ENCODE measurements at places on chromosomes 11 and 22. TPM values are rescaled to one million over a fixed set of nuclear protein-coding genes. Genes with fewer than 3 reads are reported as not detected.

DNA sequence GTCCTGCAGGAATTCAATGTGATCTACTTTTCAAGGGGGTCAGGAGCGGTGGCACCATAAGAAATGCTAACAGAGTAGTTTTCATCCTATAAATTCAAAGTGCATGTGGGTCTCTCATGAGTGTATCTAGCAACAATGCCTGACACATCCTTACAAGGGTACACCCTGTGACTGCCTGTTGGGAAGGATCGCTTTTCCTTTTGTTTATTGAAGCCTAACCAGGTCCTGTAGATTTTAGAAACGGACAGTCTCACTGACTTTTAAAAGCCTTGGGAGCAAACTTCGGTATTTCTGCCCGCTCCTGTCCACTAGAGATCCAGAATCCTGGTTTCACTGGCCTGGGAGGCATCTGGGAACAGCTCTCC, 102.4 kb downstream of the MICAL2 start:
- no peak for DNase-seq

DNA sequence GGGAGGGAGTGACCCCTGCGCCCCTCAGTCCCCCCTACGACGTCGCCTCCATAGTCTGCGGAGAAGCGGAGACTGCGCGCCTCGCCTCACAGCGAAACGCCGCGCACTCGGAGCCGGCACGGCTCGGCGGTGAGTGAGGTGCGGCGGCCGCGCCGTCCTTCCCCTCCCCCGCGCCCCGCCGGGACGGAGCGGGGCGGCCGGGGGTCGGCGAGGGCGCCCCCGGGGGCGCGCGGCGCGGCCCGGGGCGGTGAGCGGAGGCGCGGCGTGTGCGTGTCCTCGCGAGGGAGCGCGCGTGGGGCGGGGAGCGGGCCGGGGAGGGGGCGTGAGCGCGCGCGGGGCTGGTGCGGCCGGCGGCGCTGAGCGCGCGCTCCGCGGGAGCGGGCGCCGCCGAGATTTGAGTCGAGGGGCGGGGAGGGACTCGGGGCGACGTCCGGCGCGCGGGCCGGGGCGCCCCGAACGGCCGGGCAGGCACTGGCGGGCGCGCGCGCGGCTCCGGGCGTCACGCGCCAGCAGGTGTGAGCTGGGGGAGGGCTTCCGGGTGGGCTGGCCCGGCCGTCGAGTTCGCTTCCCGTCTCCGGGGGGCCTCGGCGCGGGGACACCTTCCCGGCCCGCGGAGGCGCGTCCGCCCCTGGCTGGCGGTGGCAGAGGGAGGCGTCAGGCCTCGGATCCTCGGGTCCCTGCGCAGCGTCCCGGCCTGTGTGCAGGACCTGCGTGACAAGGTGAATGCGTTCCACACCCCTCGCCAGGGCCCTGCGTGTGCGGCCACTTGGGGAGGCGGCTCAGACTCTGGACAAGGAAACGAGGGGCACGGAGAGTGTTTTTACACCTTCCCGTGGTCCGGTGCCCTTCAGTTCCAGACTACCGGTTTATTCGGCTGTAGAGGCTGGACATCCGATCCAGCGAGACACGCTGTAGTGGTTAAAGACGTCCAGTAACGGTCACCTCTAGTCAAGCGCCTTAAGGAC, 50.4 kb downstream of the FAM83F start:
- DNase-seq, result peak; percentile 74

GRCh38 chr22:48884324-48884723, 943.3 kb downstream of the BRD1 start:
- DNase-seq, result no peak

DNA sequence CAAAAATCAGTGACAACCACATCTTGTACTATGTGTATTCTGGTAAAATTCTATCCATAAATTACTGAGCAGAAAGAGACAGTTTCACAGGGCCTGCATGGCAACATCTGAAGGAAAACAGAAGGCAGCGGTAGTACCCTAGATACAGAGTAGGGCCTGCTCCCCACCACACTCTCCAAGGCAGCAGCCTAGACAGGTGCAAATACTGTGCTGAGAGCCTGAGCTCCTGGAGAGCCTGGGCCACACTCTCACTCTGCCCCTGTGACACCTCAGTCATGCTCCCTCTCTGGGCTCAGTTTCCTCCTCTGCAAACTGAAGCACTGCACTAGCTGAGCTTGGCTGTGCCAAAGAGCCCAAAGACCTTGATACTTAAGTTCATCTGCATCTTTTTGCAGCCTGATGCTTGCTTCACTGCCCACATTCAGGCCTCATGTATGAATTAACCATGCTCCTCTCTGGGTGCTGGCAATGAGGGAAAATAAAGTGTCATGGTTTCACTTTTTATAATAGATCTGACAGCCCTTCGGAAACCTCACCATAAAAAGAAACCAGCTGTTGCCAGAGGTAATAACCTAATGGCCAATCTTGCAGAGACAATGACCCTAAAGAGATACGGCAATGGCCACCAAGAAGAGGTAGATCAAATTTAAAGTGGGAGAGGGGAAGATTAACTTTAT, 104.7 kb downstream of the PLEKHA7 start:
- DNase-seq, result no peak

GRCh38 chr11:34957206-34957605, 40.8 kb downstream of the PDHX start:
- no peak for DNase-seq

CCDC73 gene
- polyA plus RNA-seq, result 0.66 TPM

NDUFA6 gene
- 94.9 TPM for polyA plus RNA-seq

GRCh38 chr11:96012086-96012824, 88.3 kb upstream of the MTMR2 start:
- DNase-seq, result peak; percentile 71

B3GAT1 gene
- 0.32 TPM for polyA plus RNA-seq

FAM83F gene
- polyA plus RNA-seq, result 1.0 TPM

DNA sequence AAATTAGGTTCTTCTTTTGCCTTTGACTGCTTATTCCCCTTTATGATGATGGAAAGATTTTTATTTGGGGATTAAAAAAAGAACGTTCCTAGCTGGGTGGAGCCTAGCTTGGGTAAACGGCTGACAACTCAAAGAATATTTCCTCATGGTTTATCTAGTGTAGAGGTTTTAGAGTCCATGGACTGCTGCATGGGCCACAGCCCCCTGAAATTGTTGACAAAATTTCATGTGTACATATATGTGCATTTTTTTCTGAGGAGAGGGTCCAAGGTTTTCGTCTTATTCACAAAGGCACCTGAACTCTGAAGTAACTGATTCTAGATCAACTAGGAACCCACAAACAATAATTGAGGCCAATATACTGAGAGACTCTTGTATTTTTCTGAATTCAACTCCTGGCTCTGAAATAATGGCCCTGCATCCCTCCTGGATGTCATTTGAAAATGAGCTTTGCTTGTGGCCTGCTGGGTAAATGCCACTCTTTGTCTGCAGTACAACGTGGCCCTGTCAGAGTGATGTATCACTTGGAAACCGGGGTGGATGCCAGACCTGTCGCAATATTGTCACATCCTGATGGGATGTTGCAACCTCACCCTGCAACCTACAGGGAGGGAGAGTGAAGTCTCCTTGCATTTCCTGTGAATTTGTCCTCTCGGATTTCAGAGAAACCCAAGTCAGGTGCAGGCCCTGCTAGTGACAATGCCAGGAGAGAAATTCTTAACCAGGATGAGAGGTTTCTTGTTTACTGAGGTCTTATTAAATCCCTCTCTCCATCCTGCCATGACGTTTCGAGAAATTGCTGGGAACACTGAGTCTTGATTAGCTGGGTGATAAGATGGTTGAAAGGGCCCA, 33.8 kb downstream of the EHF start:
- no peak for DNase-seq
